Hindlimb muscle (tissue), 1 donor: ENCODE measurements at places on chromosomes 7 and 10.

GRCh38 chr10:120459185-120459584, 2.2 kb downstream of the PLPP4 start:
- DNase-seq, result no peak

DNA sequence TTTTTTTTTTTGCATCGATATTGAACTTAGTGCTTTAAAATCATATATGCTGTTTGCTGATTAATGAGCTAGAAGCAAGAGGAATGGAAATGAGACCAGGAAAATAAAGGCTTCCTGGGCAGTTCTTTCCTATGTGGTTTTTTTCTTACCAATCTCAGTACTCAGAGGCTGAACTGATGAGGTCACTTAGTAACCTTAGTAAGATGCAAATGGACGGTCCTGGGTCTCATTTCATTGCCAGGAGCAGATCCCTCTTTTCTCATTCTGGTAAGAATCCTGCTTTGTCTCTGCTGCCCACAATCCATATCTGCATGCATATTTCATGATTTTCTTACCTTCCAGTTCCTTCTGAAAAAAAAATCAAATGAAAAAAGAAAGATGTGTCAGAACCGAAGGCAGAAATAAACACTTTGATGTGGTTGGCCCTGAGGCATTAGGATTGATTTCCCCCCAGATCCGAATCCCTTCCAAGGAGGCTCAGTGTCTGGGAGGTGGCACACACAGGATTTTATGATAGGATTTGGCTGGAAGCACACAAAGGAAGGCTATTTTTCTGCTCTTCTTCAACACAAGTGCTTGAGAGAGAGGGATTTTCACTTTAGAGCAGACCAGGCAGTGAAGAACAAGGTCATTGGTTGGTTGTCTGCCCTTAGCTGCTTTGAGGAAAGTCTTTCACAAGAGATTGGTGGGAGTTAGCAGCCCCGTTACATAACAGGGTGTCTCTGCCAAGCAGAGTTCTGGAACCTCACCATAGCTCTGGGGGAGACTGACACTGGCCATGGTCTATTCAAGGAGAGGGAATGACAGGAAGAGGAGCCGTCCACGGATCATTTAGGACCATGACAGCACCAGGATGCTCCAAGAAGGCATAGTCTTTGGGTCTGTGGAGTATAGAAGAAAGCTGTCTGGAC, 150.0 kb downstream of the CAMK1D start:
- no peak for DNase-seq

GRCh38 chr7:47946581-47947354, 1.5 kb downstream of the PKD1L1 start:
- DNase-seq, result no peak

- DNase-seq, result no peak
Observed at GRCh38 chr7:70569335-70569819, 562.6 kb upstream of the GALNT17 start.

- no peak for DNase-seq
Observed at GRCh38 chr10:9957351-9957750, 1060.3 kb upstream of the CELF2 start.

DNA sequence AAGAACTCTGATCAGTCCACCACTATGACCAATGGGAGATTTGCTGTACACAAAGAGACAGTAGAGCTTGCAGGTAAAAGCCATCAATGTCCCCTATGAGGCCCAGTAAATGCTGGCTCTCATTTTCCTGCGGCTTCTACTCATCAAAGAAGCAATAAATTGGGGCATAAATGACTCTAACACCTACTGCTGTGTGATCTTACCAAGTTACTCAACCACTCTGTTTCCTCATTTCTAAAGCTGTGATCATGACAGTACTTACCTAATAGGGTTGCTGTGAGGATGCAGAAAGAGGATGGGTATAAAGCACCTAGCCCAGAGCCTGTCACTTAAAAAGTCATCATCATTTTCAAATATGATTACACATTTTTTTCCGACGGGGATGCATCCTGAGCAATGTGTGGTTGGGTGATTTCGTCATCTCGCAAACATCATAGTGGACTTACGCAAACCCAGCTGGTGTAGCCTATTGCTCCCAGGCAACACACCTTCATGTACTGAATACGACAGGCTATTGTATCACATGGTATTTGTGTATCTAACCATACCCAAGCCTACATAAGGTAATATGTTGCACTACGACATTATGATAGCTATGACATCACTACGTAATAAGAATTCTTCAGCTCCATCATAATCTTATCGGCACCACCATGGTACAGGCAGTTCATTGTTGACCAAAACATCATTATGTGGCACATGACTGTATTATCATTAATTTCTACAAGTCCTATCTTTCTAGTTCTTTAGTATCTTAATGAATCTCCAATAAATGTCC, 7.1 kb upstream of the MGMT start:
- DNase-seq, result no peak

DNA sequence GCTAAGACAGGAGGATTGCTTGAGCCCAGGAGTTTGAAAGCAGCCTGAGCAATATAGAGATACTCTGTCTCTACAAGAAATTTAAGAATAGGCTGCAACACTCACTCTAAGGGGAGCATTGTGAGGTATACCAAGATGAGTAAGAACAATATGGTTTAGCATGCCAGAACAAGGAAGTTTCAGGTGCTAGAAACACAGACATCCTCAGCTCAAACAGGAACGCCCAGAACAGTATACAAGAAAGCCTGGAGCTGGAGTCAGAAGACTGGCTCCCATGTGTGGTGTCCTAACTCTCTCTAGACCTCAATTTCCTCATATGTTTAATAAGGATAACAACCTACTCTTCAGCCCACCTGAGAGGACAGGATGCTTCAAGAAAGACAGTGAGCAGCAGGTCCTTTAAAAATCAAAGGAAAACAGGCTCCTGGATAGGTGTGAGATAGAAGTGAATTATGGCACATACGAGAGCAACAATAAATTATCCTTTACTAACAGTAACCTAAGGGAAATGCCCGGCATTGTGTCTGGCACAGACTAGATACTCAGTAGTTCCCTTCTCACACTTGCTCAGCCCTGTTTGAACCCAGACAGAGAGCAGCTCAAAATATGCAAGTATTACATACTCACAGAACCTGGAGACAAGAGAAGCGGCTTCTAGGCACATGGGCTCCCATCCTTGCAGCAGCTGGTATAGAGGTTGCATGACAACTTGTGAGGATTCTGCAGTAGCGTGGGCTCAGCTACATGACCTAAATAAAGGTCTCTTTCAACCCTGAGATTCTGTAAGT, 45.4 kb downstream of the KAT6B start:
- no peak for DNase-seq

DNA sequence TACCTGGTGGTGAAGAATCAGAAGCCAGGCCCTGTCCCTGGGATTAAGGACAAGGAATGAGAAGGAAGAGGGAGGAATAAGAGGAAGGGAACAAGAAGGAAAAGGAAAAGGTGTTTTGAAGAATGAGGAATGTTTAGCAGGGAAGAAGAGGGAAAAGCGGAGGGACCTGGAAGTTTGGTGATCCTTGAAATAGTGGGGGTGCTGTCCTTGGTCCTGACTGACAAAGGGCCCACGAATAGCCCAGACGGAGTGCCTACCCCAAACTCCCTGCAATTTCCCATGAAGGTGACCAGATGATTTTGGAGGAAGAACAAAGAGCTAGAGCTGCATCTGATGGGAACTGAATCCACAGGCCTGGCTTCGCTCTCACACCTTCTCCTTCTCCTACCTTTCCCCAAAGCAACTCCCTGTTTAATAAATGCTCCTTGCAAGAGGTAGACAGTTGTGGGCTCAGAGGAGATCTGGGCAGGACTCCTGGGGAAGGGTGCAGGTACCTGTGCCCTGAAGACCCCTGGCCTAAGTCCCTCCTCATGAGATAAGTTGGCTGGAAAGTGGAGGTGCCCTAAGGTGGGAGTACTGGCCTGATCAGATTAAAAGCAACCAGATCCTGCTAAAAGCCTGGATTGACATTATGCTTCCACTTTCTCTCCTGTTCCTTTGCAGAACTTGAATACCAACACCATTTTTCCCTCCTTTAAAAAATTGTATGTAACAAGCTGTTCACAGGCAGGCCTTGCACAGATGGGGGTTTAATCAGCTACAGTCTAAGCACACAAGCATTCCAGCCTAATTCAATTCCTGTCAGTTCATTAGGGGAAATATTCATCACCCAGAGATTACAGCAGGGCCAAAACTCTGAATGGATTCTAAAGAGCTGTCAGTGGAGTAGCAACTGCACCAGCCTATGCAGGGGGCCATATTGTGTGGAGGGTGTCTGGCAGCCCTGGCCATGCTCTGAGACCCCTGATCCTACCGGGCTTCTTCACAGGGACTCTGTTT, 19.4 kb downstream of the KAZALD1 start:
- DNase-seq, result no peak

DNA sequence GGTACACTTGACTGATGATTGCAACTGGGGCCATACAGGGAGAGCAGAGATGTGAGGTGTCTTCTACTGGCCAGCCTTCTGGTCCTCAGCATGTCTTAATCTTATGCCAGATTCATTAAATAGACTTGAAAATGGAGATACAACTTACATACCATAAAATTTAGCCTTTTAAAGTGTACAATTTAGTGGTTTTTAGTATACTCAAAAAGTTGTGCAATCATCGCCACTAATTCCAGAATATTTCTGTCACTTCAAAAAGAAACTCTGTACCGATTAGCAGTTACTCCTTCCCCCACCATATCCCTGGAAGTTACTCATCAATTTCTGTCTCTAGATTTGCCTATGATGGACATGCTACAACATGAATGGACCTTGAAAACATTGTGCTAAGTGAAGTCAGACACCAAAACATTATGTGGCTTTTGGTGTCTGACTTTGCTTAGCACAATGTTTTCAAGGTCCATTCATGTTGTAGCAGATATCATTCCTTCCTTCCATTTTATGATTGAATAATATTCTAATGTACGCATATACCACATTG, 53.0 kb downstream of the SH2D4B start:
- DNase-seq, result no peak

GRCh38 chr7:32916006-32916405, 24.4 kb upstream of the KBTBD2 start:
- no peak for DNase-seq

- DNase-seq, result no peak
Observed at GRCh38 chr7:83347945-83348444, 185.3 kb upstream of the PCLO start.

DNA sequence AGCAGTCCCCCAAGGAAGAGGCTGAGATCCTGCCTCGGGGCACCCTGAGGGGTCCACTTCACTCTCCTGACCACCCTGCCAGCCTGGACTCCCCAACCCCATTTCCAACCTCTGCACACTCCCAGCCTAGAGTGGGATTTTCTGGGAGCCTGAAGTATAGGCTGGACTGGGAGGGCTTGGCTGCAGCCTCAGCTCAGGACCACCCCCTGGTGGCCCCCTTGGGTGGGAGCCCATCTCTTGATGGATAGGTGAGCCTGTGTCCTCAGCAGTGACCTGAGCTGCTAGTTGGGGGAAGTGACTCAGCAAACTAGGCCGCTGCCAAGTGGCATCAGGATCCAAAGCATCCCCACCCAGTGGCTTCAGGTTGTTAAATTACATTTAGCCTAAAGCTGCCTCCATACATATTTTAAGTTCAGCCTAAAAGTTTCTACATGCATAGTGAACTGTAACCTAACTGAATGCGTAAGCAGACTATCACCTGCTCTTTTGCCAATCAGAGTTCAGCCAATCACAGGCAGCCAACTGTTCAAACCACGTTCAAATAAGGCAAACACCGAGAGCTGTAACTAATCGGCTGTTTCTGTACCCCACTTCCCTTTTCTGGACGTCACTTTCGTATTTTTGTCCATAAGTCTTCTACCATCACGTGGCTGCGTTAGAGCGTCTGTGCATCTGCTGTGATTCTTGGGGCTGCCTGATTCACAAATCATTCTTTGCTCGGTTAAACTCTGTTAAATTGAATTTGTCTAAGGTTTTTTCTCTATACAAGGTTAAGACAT, 144.0 kb downstream of the PLPP4 start:
- DNase-seq, result no peak

DNA sequence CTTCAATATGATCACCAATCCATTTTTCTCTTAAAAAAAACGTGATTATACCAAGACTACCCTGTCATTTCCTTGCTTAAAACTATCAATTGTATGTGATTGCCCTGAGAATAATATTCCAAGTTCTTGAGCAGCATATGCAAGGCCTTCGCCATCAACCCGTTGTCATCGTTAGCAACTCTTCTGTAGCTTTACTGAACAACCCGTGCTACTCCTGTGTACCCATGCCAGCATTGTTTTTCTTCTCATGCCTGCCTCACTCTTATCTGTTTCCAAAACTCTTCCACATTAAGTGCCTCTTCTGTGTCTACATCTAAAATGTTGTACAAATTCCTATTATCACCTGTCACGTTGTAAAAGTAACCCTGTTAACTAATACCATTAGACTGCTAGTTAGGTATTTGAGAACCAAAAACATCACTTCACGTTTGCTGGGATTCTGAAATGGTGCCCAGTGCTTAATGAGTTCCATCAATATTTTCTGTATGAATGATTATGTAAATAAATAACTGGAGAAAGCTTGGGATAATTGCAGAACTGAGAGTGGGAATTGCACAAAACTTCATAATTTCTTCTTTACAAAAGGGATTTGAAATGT, 10.5 kb downstream of the CAV2 start:
- DNase-seq, result no peak

DNA sequence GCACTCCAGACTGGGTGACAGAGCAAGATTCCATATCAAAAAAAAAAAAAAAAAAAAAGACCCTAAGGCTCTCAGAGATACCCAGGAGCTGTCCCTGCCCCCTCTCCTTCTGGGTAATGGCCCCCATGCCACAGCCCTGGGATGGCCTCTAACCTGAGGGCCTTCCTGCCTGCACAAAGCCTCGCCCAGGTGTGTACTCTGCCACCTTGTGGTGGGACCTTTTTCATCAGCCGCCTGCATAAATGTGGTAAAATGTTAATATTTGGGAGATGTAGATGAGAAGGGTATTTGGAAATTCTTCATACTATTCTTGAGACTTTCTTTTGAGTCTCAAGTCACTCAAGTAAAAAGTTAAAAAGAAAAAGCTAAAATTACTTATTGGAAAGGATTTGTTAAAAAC, 46.3 kb upstream of the RNF216 start:
- no peak for DNase-seq

DNA sequence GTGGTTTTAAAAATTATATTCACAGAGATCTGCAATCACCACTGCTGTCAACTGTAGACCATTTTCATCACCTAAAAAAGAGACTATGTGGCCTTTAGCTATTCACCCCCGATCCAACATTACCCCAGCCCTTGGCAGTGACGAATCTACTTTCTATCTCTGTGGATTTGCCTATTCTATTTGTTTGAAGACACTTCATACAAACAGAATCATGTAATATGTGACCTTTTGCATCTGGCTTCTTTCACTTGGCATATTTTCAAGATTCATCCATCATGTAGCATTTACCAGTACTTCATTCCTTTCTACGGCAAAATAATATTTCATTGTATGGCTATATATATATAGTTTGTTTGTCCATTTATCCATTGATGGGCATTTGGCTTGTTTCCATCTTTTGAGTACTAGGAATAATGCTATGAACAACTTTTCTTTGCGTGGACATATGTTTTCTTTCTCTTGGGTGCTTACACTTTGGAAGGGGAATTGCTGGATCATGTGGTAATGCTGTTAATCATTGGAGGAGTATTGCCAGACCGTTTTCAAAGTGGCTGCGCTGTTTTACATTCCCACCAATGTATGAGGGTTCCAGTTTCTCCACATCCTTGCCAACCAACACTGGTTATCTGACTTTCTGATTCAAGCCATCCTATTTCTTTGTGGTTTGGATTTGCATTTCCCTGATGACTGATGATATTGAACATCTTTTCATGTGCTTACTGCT, 22.3 kb downstream of the ADAMTS14 start:
- peak; percentile 47 for DNase-seq

GRCh38 chr10:126405239-126405775, 17.0 kb upstream of the ADAM12 start:
- no peak for DNase-seq

- no peak for DNase-seq
Observed at GRCh38 chr10:90919683-90920574, 958 bp downstream of the ANKRD1 start.

- no peak for DNase-seq
Observed at GRCh38 chr7:84412161-84412969, 217.8 kb upstream of the SEMA3A start.
